Activated CD4-positive, alpha-beta T cell treated with anti-CD3 and anti-CD28 coated beads, Interleukin-10, Interleukin-2, amounts not matched to agents 100 ng/mL and 50 ng/mL, durations not matched to agents 16 hours and 8 hours (primary cell): ENCODE measurements at places on chromosomes 11 and 22.

DNA sequence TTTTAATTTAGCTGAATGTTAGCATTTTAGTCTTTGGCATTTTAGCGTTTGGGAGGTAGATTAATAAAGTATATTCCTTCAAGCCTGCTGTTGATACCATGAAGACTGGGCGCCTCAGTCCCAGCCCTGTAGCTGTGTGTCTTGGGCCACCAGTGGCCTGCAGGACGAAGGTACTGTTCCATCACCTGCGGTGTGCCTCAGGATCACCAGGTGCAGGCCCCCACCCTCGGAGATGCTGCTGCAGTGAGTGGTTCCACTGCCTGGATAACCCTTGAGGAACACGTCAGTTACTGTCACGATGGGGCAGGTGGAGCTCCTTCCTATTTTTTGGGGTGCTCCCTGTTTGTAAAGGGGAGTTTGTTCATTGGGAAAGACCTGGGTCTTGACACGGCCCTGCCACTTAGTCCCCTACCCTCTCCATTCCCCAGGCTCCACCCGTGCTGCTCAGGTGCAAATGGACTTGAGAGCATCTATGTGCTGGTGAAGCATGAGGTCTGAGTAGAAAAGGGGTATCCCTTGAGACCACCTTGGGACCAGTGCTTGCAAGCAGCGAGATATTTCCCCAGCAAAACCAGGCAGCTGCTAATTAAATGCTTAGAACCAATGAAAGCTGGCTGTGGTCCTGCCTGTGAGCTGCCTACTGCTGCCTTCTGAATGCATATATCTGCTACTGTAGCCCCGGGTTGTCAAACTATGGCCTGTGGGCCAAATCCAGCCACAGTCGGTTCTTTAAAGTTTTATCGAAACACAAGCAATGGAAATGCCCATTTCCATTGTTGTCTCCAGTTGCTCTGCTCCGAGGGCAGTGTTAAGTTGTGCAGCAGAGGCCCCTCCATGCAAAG lies 28.7 kb downstream of the INCENP start:
- no peak for DNase-seq

DNA sequence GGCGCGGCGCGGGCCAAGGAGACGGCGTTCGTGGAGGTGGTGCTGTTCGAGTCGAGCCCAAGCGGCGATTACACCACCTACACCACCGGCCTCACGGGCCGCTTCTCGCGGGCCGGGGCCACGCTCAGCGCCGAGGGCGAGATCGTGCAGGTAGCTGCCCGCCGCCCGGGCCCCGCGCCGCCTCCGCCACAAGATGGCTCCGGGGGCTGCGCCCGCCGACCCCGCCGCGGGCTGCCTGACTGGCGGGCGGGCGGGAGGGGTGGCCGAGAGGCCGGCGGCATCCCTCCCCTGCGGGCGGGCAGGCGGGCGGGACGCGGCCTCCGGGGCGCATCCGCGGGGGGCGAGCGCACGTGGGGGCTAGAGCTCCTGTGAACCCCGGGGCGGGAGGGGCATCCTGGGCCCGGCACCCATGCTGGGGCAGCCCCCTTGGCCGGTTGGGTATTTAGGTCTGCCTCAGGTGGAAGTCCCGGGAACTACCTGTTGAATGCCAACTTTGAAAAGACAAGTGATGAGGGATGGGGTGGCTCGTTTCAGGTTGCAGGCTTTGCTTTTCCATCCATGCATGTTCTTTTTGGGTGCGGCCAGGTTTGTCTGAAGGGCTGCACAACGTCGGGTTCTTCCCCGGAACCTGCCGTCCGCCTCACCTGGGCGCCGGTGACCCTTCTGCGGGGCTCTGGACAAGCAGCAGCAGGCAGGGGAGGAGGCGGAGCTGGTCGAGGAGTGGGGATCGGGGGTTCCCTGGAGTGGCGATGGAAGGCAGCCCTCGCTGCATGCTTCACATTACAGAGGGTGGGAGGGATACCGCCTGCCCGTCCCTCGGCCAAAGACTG lies 760 bp downstream of the ZNRF3 start:
- DNase-seq: peak; percentile 26

DNA sequence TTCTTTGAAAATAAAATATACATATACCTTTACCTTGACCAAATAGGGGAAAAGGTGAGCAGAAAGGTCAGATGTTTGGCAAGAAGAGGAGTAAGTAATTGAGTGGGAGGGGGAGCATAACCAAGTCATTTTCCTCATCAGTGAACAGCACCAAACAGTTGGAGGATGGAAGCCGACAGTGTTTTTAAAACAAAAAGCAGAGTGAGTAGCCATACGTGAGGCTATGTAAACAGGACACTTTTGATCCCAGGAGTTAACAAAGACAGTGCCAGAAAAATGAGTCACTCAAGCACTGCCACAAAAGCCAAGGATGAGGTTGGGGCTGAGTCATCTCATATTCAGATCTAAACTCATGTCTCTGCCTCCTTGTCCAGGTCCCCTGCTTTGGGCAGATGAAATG lies 734.7 kb downstream of the KCNA4 start:
- DNase-seq: no peak

- DNase-seq: no peak
Measured at GRCh38 chr11:59259047-59259446, 46.3 kb upstream of the MPEG1 start.

- no peak for DNase-seq
Measured at GRCh38 chr11:120648771-120649170, 137.2 kb downstream of the GRIK4 start.

DNA sequence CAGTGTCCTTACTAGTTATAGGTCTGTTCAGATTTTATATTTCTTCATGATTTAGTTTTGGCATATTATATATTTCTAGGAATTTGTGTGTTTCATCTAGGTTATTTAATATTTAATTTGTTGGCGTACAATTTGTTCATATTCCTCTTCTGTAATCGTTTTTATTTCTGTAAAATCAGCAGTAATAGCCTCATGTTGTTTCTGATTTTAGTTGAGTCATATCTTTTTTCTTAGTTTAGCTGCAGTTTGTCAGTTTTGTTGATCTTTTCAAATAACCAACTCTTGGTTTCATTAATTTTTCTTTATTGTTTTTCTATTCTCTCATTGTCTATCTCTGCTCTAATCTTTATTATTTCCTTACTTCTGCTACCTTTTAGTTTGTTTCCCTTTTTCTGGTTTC lies 20.3 kb downstream of the GLB1L2 start:
- DNase-seq: no peak

DNA sequence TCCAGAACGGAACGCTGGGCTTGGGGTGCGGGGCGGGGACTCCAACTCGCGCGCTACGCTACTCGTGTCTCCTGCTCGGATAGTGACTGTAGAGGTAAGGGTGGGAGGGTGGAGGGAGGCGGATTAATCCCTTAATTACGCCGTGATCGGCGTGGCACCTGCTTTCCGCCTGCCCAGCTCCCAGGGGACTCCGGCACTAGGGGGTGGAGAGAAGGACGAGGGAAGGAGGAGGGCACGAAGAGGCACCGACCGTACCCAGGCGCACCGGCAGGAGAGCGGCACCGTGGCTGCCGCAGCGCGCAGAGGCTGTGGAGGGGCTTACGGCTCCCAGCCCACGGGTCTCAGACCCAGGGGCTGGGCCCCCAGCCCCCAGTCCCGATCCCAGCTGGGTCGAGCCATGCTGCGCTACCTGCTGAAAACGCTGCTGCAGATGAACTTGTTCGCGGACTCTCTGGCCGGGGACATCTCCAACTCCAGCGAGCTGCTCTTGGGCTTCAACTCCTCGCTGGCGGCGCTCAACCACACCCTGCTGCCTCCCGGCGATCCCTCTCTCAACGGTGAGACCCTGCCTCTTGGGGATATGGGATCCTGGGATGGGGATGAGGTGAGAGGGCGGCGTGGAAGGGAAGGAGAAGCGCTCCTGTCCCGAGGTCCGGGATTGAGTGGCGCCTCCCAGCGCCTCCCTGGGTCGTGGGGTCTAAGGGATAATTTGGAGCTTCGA lies at the start of gene ROBO3:
ROBO3 (plus strand) TSS at position 252 of the 721 bp plus-strand sequence; CDS start at position 398, 146 bp downstream.
- no peak for DNase-seq

DNA sequence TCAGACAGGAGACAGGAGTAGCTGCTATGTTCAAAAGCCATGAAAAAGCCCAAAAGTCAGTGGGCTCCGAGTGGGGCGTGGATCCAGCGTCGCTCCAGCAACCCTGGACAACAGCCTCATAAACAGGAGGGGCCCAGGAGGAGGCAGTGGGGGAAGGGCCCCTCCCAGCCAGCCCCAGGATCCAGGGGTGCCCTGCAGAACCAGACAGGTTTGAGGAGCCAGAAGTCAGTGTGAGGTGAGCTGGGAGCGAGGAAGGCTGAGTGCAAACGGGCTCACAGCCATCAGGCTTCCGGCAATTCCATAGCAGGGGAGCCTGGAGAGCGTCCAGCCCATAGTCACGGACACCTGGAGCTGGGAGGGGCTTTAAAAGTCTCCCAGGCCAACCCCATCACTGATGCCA lies 217.7 kb downstream of the MN1 start:
- no peak for DNase-seq

GRCh38 chr11:121435551-121436511 lies 16.3 kb upstream of the SORL1 start:
- no peak for DNase-seq

DNA sequence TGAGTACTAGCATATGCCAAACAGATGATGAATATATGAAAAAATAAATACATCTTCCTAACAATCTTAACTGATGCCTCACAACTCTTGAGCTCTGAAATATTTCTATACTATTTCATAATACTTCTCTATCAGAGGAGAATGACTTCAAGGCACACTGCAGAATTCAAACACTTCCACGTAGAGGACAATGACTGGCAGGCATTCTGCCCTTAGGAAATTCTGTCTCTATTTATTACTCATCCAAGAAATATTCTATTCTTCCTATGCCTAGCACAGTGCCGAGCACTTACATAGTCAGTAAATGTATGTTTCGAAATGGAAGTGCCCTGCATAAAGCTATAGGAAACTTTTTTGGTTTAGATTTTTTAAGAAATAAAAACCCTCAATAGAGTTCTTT lies 809.1 kb downstream of the DLG2 start:
- DNase-seq: no peak

DNA sequence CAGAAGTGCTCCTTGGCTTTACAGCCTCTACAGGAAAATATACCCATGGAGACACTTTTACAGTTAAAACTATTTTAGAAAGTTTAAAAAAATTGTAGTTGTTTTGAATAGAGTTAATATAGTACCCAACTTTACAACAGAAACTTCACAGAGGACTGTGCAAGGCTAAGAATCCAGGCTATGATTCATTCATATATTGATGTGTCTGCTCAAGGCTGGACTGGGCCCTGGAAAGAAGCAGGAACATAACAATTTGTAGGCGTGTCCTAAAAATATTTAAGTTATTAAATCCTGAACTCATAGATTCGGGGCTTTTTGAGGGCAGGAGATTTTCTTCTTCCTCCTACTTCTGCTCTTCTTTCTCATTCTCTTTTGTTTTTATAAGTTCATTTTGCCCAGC lies 291.5 kb upstream of the CCDC179 start:
- no peak for DNase-seq

DNA sequence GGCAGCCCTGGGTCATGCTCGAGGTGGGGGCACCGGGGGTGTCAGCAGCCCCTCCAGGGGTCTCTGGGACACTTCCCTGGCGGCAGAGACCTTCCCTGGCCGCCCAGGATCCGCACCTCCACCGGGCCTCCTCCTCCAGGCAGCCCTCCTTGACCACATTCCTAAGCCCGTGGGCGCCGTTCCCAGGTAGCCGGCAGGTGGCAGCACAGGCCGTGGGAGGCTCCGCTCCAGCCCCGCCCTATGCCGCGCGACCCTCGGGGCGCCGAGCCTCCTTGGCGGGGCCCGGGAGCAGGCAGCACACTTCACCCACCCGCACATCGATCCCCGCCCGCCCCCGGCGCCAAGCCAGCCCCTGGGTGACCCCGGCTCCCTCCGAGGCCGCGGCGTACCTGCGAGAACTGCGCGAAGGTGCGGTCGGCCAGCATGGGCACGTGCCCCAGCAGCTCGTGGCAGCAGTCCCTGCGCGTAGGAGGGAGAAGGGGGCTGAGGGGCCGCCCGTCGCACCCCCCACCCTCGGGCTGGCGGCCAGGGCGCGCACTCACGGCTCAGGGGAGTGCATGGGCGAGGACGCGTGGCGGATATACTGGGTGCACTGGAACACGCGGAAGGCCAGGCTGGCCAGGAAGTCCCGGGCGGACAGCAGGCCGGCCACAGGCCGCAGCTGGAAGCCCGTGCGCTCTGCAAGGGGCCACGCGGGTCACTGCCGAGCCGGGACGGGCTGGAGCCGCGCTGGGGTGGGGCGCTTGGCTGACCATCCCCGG lies 5.3 kb upstream of the INS start:
- peak; percentile 36 for DNase-seq

DNA sequence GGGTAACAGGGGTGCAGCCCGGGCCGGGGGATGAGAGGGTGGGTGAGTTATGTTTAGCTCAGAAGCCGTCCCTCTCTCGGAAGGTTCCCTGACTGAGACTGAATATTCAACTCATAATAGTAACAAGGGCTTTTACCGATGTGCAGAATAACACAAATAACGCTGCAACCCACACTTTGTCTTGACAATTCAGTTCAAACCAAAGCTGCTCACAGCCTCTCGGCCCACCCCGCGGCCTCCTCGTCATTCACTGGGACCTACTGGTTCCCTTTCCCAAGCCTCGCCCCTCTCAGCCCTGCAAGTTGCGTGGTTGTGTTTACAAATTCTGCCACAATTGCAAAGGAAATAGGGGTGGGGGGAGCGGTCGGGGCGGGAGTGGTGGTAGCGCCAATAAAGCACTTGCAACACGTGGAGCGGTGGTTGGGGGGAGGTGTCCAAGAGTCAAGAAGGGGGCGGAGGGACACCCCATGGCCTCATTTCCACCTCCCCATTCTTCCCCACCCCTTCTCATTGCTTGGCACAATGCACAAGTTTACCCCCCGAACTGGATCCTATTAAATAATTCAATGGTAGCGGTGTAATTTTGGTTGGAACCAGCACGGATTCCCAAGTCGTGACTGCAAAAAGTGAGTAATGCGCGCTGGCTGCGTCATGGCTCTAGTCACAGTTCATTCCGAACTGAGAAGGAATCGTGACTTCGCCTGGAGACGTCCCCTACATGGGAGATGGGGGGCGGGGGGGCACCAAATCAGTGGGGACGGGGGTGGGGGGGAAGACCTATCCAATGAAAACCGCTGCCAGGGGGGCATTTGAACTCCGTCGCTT lies 102.0 kb upstream of the HSD17B12 start:
- DNase-seq: no peak

DNA sequence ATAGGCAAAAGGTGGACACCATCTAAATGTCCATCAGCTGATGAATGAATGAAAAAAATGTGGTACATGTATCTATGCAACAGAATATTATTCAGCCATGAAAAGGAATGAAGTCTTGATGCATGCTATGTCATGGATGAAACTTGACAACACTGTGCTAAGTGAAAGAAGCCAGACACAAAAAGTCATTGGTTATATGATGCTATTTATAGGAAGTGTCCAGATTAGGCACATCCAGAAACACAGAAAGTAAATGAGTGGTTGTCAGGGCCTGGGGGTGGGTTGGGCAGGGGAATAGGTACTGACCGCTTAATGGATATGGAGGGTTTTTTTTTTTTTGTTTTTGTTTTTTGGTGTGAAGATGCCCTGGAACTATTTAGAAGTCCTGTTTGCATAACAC lies 21.7 kb upstream of the MN1 start:
- DNase-seq: no peak
